ENCODE measurements at places on chromosomes 1 and 21. TPM values are rescaled to one million over a fixed set of nuclear protein-coding genes. Genes with fewer than 3 reads are reported as not detected.

Gene INAVA
- total RNA-seq = 0.29 TPM

Gene FCRLB
- 0.77 TPM for total RNA-seq

Gene LMOD1
- total RNA-seq = 36.2 TPM

DNA sequence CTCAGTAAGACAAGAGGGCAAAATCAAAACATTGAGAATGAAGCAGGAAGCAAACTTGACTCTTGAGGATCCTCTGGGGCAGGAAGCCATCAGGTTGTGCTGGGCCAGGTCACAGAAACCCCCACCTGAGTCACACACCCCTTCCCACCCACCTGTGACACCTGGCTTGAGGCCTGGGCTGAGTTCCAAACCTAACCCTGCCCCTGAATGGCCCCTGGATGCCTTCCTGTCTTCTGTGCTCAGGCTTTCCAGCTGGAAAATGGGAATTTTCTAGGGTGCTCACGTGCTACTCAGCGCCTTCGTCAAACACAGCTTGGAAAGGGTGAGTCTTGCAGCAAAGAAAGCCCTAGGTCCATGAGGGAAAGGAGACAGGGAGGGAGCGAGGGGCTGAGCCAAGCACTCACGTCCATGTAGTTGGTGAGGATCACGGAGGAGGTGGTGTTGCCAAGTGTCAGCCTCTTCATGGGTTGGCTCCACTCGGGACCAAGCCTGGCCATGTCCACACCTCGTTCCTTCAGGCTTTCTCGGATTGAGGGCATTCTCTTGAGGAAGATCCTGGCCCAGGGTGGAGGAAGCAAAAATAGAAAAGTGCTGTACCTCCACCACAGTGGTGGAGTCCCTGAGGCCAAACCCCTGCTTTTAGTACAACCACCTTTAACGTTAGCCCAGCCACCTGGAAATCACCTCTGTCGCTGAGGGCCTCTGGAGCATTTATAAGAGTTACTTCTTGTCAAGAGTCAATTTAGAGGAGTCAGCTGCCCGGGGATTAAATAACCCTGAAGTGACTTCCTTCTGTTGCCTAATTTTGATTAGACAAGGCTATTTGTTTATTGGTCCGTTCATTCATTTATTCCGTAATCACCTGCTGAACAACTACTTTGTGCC, 4.3 kb downstream of the REN start:
- DNase-seq = no peak

GRCh38 chr1:24186711-24186992, 437 bp downstream of the IFNLR1 start:
- DNase-seq = no peak

GRCh38 chr1:64038965-64039364, 164.5 kb upstream of the UBE2U start:
- no peak for DNase-seq

DNA sequence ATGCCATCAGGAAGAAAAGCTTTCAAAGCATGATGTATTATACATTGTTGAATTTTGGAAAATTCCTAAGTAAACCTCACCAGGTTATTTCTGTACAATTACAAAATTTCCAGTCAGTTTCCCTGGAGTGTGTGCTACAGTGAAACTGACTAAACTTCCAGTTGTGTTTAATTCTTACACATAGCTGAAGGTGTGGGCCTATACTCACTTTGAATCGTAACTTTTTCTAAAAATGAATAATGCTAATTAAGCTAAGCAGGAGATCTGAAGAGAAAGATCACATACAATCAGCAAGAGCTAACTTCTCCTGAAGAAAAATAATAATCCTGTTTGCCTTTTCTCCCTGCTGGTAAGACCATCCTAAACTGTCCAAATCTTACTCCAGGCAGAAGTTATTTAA, 537.2 kb upstream of the PBX1 start:
- DNase-seq = no peak

DNA sequence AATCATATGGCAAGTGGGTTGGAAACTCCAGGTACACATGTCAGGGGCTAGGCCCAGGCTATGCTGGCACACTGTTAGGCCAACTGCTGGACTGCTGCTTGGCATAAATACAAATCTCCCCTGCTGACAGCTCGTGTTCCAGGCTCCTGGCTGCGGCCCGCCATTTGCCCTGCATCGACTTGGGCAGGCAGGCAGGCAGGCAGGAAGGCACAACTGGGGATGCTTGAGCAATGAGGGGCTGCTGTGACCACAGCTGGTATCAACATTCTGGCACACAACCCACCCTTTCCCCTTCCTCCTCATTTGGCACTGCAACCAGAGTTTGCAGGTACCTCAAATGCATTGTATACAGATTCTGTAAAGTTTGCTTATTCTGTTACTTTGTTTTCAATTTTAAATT, 53.2 kb downstream of the SAMSN1 start:
- peak; percentile 18 for DNase-seq

GRCh38 chr1:40651138-40651857, 14.2 kb downstream of the RIMS3 start:
- DNase-seq = peak; percentile 45

Data from left cardiac atrium (tissue), 4 donors.